ENCODE measurements at places on chromosomes 3 and 15.

DNA sequence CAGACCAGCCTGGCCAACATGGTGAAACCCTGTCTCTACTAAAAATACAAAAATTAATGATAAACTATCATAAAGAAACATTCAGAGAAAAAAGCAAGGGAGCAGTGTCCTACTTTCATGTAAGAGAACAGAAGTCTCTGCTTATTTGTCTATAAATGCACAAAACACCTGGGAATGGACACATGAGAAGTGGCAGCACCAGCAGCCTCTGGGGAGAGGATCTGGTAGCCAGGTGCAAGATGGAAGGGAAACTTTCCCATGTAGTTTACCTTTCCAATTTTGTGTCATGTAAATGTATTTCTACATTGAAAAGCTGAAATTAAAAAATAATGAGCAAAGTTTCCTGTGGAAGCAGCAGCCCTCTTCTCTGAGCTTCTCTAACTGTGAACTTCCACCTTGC is 18.8 kb downstream of the SCAP start:
- no peak for DNase-seq

DNA sequence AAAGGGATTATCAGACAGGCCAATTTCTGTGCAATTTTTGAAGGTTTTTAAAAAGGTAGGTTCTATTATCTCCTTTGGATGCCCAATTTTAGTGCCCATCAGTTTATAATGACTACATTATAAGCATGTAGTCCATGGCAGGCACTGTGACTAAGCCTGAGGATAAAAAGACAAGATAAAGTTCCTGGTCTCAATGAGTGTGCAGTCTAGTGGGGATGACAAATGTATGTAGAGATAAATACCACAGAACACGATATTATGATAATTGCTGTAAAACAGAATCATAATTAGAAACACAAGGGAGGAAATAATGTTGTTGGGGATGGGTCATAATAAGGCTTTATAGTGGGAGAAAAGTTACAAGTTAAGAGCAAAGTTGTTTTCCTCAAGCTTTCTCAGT is 163.1 kb downstream of the ZNF385D start:
- DNase-seq, result no peak

- DNase-seq, result no peak
Observed at GRCh38 chr15:39388118-39388517, 192.8 kb upstream of the THBS1 start.

- DNase-seq, result no peak
Observed at GRCh38 chr3:9817436-9817835, 7.4 kb downstream of the TTLL3 start.

GRCh38 chr15:74369084-74369745 is 1.8 kb upstream of the CYP11A1 start:
- no peak for DNase-seq

GRCh38 chr3:37999836-38000235 is 9.2 kb downstream of the VILL start:
- DNase-seq, result no peak

- no peak for DNase-seq
Observed at GRCh38 chr3:190444006-190444405, 5.7 kb downstream of the TMEM207 start.

DNA sequence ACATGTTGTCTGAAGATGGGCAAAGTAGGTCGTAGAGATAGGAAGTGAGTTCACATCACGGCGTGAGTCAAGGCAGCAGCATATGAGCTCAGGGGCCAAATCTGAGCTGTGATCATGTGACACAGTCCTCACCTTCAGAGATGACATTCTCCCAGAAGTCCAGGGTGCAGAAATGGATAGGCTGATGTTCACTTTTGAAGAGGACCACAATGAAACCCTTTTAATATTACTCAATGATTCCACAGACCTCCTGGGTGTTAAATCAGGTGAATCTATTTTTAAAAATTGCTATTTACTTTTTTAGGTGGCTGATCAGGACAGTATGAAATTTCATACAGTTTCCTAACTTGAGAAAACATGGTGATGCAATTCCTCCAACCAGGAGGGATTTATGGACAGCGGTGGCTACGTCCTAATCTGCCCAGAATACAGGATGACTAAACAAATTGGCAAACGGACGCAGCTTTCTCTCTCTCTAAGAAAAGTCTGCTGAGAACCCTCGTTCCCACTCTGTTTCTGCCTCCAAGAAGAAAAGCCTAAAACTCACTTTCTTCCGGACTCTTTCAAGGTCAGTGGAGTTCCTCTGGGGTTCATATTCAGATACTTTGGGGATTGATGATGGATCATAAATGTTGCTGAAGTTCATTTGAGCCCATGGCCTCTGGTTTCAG is 34.4 kb downstream of the B3GNT5 start:
- DNase-seq, result no peak

- no peak for DNase-seq
Observed at GRCh38 chr3:25344670-25345069, 83.4 kb upstream of the RARB start.

DNA sequence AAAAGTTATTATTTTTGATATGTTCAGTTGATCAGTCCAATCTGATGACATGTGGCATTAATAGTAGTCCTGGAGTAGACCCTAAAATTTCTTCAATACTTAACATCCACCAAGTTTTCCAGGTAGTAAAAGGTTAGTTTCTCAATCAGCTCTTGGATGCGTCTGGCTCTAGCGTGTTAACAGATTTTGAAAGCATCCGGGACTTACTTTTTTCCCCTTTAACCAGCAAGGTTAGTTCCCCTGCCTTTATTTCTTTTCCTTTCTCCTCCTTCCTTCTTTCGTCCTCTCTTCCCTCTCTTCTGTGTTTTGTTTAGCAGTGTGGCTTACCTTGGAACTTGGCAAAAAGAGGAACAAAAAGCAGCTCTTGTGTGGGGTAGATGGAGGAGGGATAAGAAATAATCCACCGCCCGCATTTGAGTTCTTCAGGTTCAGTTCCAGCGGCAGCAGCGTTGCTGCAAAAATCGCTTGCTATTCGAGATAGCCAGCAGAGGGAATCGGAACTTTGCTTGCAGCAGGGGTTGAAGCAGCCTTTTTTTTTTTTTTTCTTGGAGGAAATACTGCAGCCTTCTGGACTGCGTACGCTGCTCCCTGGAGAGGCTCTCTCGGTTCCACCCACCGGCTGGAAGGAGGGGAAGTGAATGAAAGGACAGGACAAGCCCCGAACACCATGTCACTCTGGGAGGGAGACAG is at the start of gene RBMS3:
RBMS3 (plus strand) TSS at position 668 of the 690 bp plus-strand sequence.
- DNase-seq, result peak; percentile 82

DNA sequence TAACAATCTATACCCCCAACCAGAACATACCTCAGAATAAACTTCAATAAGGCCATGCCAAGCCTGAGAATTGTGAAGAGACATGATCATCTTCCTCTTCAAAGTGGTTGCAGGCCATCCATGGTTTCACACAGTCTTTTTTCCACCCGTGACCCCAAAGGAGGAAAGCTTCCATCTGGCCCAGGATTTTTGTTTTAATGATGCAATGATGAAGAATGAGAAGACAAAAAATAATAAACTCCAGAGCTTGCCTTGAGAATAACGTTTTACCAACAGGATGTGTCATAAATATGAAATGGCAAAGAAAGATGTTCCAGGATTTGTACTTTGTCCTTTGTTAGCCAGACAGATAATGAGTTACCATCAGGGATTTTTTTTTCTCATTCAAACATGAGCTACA is 201.9 kb downstream of the WNT5A start:
- DNase-seq, result no peak

GRCh38 chr15:62706317-62706716 is 336.2 kb upstream of the TPM1 start:
- DNase-seq, result no peak

GRCh38 chr3:135272026-135272669 is 477.1 kb downstream of the EPHB1 start:
- DNase-seq, result no peak

DNA sequence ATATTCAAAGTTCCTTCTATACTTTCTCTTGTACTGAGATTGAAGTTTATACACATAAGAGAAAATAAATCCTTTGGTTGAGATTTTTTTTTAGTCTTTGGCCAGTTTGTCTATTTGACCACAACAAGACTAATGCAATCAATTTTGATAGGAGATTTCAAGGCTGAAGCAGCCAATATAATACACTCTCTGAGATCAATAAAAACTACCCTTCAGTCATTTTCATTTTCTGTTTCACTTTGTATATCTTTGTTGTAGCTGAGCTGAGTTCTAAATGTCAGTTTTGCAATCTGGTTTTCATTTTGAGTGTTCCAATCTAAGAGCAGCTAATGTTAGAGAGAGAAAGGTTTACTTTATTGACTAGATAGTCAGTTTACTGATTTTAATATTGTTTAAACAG is 623.8 kb upstream of the ROBO1 start:
- DNase-seq, result no peak

DNA sequence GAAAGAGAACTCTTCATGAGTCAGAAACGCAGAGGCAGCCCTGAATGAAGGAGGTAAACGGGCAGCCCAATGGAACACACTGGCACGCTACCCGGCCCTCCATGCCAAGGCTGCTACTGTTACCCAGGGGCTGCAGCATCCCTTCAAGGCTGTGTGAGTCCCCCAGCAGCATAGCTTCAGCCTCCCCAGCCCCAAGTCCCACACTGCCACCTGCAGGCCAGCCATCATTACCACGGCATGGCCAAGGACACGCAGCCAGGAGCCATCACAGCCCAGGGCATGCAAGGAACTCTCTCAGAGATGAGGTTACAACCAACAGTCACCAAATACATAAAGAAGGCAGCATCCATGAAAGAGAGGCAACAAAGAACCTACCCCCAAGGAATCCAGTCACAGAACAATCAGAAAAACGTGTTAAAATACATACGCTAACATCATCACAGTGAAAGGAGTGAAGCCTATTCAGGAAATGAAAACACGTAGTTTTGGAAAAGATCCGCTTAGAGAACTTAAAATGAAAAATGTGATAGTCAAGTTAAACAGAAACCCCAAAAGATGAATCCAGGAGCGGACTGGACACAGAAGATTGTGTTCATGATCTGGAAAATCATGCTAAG is 22.4 kb downstream of the PLA2G4F start:
- DNase-seq, result peak; percentile 61

- no peak for DNase-seq
Observed at GRCh38 chr3:188421836-188422540, 268.0 kb downstream of the LPP start.

DNA sequence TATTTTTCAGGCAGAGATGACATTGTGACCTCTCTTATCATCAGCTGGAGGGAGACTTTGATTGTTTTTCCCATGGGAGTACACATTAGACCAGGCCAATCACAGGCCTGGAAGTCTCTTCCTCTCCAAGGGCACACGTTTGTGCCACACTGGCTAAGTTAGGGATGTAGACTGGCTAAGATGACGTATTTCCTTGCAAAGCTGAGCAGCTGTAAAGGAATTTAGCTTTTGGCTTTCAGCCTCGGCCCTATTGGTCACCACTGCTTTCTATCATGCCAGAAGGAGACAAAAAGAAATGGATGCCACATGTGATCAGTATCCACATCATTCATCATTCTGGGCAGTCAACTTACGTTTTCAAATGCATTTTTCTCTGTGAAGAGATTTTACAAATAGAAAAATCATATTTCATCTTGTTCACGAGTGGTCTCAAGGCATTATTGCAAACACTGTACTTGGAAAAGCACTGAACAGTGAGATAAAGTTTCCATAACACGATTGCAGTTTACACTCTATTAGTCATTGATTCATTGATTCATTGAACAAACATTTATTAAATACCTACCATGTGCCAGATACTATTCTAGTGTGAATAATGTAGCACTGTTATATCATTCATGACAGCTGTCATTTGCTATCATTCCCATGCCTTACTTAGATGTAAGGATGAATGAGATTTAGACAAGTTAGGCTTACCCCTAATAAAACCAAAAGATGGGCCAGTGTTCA is 27.0 kb upstream of the RNF7 start:
- DNase-seq, result no peak

GRCh38 chr3:197942956-197943556 is 6.9 kb upstream of the RPL35A start:
- no peak for DNase-seq

DNA sequence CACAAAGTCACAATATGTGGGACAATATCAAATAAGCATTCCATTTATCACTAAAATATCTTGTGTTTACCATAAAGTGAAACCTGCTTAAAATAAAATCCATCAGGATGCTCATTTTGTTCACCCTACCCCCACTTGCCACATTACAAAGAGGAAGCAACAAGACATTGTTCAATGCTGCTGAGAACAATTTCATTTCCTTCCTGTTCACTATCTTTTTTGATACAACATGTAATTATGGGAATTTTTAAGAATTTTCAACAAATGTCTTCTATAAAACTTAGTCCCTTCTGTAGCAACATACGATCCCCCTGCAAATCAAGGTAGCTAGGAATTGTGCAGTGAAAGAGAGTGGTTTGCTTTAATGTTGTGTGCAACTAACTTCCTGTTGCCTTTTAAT is 34.9 kb upstream of the GPR160 start:
- no peak for DNase-seq

DNA sequence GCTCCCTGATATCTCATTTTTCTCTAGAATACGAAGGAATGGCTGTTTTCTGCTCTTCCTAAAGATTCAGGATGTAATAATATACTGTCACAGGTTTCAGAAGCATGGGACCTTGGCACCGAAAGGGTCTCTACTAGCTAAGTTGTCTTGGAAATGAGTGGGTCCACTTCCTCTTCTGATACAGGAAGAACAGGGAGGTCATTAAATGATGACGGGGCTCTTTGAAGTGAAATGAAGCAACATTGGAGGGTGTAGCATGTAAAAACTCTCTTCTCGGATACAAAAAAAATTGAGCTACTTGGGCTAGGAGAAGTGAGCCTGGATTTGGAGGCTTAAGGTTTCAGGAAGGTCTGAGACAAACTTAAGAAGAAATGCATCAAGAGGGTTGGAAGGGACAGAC is 349.8 kb upstream of the TPRG1 start:
- DNase-seq, result no peak

- DNase-seq, result no peak
Observed at GRCh38 chr3:71166339-71167240, 416.9 kb downstream of the FOXP1 start.

DNA sequence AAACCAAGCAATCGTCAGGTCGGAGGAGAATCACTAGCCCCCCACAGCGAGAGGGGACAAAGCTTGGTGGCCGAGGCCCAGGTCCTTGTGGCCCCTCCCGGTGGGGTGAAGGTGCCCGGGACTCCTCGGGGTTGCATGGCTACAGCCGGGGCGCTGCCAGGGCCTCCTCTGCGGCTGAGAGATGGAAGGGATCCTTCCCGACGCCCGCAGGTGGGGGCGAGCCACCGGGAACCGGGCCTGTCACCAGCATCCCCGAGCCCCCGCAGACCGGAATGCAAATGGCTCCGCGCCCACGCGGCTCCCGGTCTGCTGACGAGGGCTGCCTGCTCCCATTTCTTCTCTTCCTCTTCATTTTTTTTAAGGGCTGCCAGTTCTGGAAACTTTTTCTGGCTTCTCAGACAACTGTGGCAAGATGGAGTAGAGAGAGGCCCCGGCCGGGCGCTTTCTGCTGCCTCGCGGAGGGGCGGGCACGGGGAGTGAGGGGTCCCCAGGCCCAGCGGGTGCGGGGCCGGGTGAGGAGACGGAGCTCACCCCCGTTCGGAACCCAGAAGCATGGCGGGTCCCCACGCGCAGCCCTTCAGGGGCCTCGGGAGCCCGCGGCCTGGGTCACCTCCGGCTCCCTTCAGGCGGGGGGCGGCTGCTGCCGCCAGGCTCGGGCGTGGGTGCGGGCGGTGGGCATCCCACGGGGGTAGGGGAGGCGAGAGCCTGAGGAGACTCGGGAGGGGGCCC is 27.5 kb downstream of the MELTF start:
- no peak for DNase-seq
